ENCODE measurements at places on chromosomes 4 and X.

DNA sequence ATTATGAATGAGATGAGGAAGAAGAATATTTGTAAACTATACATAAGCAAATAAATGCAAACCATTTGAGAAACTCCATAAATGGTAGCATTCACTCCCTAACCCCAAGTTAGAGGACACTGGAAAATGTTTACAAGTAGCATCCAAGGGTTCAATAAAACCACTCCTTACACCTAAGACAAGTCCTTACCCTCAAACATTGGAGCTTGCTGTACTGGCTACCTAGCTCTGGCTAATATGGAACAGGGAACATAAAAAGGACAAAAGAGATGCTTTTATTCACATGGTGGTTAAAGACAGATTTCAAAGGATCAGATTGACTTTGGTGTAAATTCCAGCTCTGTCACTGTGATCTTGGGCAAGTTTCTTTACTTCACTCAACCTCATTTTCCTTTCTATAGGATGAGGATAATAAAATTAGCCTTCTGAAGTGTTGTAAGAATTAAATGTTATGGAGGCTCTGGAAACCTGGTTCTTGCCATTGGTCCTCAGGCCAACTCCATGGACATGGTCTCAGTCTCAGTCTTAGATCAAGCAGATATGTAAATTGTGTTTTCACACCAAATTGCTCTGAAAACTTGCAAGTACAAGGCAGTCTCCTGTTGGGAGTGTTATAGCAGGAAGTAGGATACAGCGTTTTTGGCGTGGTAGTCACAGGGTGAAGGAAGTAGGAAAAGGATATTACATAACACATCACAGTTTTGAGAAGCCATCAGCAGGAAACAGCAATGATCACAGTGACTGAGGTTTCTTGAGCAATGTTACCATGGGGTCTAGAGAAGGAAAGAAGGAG lies 3.3 kb downstream of the CXCL1 start:
- no peak for DNase-seq

- DNase-seq = no peak
Observed at GRCh38 chr4:85113706-85114105, 147.2 kb upstream of the WDFY3 start.

DNA sequence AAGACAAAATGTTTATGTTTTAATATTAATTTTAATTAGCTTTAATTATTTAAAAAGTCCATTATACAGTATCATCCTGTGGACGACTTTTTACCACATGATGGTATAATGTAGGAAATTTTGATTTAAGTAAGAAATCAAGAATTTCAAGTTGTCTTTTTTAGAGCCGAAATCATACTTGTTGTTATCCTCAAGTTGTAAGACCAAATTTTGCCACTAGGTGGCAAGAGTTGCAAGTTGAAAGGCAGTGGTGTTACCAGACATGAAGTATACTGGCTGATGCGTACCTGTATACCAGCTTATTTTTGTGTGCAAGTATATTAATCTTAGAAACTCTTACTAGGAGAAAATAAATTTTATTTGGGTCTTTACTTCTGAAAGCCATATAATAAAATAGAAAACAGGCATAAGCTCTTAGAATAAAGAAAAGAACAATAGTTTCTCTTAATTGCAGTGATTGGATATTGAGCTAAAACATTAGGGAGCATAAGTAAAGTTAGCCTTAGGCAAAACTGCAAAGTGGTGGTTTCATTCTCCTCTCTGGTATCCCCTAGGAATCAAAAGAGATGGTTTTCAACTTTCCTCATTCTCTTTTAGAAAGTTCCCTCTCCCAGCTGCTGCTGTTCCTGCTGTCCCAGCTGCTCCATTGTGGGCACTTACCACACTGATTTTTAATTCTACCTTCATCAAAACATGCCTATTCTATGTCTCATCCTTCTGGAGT lies 118.0 kb upstream of the WDFY3 start:
- no peak for DNase-seq

- no peak for DNase-seq
Observed at GRCh38 chr4:1098311-1098925, 14.9 kb downstream of the RNF212 start.

GRCh38 chrX:11765449-11765848 lies 7.4 kb downstream of the MSL3 start:
- DNase-seq = no peak

GRCh38 chrX:148784856-148785255 lies 284.4 kb downstream of the AFF2 start:
- DNase-seq = no peak

DNA sequence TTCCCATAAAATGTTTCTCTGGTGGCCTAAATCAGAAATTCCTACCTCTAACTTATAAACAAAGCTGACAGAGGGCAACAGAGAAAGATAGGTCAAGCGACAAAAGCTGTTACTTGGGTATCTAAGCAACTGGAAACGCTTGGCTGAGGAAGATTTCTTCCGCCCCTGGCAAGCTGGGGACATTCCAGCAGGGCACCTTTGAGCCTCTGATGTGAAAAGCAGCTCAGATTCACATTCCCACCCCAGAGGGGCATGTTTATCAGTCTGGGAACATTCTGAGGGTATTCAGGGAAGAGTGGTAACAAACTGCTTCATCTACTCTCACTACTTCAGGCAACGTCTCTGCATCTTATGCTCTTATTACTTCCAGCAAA lies 3.5 kb upstream of the CDS1 start:
- DNase-seq = no peak

DNA sequence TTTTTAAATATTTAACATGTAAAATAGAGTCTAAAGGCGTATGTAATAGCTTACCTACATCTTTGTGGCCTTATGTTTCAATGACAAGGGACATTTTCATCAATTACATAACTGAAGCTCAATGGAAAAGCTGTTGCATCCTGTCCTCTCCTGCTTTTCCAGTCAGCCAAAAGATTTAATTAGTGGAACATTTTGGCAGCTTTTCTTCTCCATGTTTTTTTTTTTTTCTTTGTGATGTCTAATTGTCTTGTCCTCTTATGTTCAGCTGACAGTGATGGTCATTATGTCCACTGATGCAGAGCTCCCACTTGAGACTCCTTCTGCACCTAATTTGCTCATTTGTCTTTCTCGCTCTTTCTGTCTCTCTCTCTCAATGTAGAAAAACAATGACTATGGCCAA lies 422.2 kb downstream of the GABRG1 start:
- DNase-seq = no peak

DNA sequence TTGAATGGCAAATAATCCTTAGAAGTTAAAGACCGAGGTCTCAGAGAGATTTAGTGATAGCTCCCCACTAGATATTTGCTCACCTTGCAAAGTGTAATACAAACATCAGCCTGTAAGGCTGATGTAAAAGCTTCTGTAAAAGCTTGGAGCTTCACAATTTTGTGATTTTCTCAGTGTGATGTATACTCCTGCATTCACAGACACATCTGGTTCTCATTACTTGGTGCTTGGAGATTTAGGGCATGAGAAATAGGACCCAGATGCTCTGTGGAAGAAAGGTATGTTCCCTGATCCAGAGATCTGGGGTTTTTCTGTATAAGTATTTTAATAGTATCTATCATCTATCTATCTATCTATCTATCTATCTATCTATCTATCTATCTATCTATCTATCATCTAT lies 1664.3 kb downstream of the C4orf33 start:
- DNase-seq = no peak

- DNase-seq = no peak
Observed at GRCh38 chr4:142917678-142918077, 71.6 kb upstream of the INPP4B start.

DNA sequence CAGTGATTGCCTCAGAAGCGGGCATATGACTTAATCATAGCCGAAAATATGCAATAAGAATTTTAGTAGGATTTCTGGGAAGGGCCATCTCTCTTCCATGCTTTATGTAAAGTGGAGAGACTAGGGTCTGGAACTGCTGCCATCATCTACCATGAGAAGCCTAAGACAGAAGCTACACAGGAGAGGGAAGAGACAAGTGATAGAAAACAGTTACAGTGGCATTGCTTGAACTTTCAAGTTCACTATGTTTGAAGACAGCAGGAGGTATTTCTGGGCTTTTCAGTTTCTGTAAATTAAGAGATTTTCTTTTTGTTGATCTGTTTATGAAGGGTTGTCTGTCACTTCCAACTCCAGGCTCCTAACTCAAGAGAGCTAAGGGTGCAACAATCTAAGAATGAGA lies 62.5 kb downstream of the ZNF330 start:
- DNase-seq = no peak

- DNase-seq = no peak
Observed at GRCh38 chr4:24824720-24825119, 29.3 kb downstream of the SOD3 start.

DNA sequence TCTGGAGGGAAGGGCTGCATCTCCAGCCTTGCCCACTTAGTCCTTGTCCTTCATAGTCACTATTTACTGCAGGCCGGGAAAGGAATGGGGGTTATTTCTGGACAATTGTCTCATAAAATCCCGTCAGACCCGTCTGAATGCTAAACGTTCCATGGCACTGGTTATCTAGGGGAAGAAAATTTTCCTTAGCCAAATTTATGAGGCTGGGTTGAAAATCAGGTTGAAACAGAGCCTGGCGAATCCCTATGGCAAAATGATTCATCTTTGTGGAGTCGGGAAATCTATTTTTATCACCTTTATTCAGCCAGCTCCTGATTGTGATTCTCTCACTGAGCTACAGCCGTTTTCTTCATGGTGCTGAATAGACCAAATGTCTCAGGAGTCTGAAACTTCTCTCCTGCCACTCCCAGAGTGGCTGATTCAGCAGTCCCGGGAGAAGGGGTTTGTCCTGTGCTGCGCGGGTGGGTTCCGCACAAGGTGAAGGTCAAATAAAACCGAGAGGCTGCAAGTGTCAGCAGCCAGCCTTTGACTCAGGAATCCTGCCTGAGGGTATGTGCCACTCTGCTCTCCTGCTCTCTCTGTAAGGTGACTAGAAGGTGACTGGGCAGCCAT lies 1.0 kb downstream of the LIMCH1 start:
- no peak for DNase-seq

- DNase-seq = no peak
Observed at GRCh38 chr4:170423137-170423536, 333.4 kb upstream of the AADAT start.

GRCh38 chrX:2903366-2903765 lies 25.8 kb downstream of the ARSD start:
- no peak for DNase-seq

GRCh38 chr4:7192252-7193029 lies at the start of gene SORCS2:
SORCS2 (plus strand) TSS chr4:7192538.
- peak; percentile 56 for DNase-seq

GRCh38 chr4:17058536-17058915 lies 160.1 kb upstream of the LDB2 start:
- DNase-seq = no peak

DNA sequence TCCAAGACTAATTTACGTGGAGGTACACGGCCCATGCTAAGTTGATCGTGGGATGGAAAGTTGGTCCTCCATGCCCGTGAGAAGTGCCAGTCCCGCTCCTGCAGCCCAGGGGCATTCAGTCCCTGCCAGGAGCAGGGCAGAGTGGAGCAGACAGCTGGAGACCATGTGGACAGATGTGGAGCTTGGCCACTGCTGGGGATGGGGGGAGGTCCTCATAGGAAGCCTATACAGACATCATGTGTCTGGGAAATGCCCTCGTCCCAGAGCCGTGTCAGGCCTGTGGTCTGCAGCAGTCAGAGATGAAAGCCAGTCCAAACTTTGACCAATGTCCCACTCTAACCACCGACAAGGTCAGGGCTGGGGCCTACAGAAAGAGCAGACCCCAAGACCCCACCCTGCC lies 118.4 kb downstream of the CPZ start:
- no peak for DNase-seq

DNA sequence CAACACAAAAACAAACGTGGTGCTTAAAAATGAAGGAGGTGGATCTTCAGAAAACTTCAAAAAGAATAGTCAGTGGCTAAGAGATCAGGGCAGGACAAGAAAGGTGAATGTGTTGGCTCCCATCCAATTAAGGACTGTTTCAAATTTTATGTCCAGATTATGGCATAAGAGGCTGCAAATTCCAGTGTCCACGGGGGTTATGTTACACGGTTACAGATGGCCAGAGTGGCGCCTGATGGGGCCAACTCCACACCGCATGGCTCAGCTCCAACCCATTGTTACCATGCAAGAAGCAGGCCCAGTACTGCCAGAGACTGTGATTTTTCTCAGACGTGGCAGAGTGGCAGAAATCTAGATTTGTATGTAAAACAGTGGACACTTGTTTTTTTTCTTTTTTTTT lies 168.4 kb upstream of the TENM3 start:
- DNase-seq = no peak

DNA sequence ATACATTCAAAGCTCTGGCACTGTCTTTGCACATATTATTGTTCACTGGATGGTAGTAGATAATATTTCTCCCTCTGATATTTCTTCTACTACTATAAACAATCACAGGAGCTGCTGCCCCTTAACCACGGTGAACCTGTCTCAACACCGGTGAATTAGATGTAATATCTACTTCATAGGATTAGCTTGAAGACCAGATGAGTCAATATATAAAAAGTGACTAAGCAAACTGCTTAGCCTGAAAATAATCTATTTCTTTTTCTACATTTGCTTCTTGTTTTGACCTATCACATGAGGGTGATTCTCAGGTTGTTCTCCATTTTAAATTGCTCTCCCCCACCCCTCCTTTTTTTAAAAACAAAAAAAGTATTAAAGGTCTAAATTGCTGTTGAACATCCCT lies 645.5 kb downstream of the ANKRD50 start:
- DNase-seq = no peak

DNA sequence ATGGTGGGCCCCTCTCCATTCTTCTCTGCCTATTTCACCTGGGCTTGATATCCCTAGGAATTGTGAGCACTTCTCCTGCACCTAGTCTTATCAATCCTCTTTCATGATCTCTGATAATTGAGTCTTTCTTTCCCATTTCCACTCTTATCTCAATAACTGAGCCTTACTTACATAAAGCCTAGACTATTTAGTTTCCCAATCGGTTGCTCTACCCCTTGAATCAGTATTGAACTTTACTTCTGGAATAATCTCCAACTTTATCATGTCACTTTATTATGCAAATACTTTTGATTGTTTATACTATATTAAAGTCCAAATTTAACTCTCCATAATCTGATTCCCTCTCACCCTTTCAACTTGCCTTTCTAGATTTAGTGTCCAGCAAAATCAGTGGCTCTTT lies 222.7 kb downstream of the SPRY1 start:
- DNase-seq = no peak

DNA sequence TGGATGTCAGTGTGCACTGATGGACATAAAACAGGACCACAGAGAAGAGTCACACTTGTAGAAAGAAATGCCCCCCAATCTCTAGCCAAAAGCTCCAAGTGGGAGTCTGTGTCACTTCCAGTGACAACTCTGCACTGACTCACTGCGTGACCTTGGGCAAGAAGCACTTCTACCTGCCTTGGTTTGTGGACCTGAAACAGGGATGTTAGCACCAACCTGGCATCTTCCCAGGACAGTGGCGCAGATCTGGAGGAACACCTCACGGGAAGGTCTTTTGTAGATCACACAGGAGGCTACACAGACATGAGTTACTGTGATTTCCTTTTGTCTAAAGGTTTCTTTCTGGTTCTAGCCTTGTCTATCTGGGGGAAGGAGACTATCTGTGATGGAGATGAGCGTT lies 80.5 kb upstream of the DHRSX start:
- DNase-seq = no peak

- DNase-seq = peak; percentile 9
Observed at GRCh38 chrX:39645178-39645895, 452.4 kb downstream of the BCOR start.

- DNase-seq = no peak
Observed at GRCh38 chr4:98275145-98275544, 14.0 kb downstream of the RAP1GDS1 start.

All from stimulated activated CD4-positive, alpha-beta T cell treated with anti-CD3 and anti-CD28 coated beads, Interleukin-4, amount 100 ng/mL, for 1 hour (primary cell).